ENCODE measurements at places on chromosomes 7 and 10. TPM values are rescaled to one million over a fixed set of nuclear protein-coding genes. Genes with fewer than 3 reads are reported as not detected.

The SRRM3 gene
- 27.1 TPM for total RNA-seq

The COMMD3 gene
- total RNA-seq: 42.3 TPM

The COL1A2 gene
- total RNA-seq: 169 TPM

The ABCC2 gene
- 1.9 TPM for total RNA-seq

DNA sequence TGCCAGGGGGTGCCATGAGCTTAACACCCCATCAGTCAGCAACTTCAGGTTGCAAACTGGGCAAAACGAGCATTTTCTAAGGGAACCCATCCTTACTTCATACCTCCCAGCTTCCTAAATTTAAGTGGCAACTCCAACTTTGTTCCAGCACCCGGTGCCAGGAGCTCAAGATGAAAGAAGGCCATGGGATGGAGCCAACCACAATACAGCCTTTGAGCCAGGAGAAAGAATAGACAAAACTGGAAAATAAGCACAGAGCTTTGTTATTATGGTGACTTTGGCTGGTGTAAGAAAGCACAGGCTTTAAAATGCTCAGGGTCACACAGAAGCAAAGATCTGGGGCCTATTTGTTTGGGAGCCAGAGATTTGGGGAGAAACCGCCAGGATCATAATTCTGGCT lies 388.7 kb upstream of the MGMT start:
- H3K27ac ChIP-seq: no peak overlapping the region
- DNase-seq: no peak
- H3K27me3 ChIP-seq: peaks cover 2% of the 10 kb centered on the region
- no peak overlapping the region for H3K4me3 ChIP-seq
- no peaks in the 10 kb centered on the region for H3K4me1 ChIP-seq

DNA sequence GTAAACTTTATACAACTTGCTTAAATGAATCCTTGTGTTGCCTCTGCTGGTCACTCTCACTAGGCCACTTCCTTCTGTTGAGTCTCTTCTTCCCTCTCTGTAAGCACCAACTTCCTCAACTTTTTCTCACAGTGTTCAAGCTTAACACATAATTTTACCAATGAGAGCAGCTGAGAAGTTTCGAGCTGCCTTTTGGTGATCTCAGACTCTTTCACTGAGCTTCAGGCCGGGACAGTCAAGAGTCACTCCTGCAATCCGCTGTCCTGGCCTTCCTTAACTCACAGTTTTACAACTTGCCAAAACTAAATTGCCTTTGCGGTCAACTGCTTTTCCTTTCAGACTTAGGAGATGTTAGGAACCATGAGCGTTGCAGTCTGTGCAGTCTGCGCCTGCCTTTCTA lies 47.4 kb downstream of the PRPF18 start:
- peaks cover 6% of the 10 kb centered on the region for H3K36me3 ChIP-seq
- H3K4me3 ChIP-seq: no peak overlapping the region
- peak overlapping the region; percentile 72 for H3K27ac ChIP-seq
- DNase-seq: no peak

DNA sequence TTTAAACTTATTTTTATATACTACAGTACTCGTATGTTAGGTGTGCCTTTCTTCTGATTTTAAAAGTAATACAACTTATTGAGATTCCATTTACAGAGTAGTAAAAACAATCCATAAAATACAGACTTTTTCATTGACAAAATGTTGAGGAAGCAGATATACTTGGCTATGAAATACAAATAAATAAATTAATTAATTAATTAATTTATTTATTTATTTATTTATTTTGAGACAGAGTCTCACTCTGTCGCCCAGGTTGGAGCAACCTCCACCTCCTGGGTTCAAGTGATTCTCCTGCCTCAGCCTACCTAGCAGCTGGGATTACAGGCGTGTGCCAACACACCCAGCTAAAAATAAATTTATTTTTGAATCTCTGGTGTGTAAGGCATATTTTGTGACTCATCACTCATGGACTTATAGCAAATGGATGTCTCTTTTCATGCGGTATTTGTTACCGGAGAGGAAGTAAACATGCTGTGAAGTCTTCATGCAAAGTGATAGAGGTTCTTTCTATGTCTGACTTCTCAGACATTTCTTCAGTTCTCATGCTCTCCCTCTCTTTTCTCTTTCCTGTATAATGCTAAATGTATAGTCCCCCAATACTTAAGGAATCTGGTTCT lies 20.2 kb upstream of the SRPK2 start:
- H3K27me3 ChIP-seq: peaks cover 4% of the 10 kb centered on the region
- H3K27ac ChIP-seq: no peak overlapping the region
- DNase-seq: no peak
- no peaks in the 10 kb centered on the region for H3K4me1 ChIP-seq
- H3K4me3 ChIP-seq: no peak overlapping the region

- peaks cover 13% of the 10 kb centered on the region for H3K27me3 ChIP-seq
- peak overlapping the region; percentile 74 for H3K27ac ChIP-seq
- H3K4me3 ChIP-seq: peak overlapping the region; percentile 91
- peaks cover 4% of the 10 kb centered on the region for H3K36me3 ChIP-seq
These were observed 797 bp upstream of the STMP1 start for GRCh38 chr7:135661311-135662122.

GRCh38 chr10:60043561-60044241 lies 137.3 kb upstream of the CCDC6 start:
- H3K4me3 ChIP-seq: no peak overlapping the region
- H3K36me3 ChIP-seq: no peaks in the 10 kb centered on the region
- peaks cover 4% of the 10 kb centered on the region for H3K4me1 ChIP-seq
- no peak overlapping the region for H3K27ac ChIP-seq

DNA sequence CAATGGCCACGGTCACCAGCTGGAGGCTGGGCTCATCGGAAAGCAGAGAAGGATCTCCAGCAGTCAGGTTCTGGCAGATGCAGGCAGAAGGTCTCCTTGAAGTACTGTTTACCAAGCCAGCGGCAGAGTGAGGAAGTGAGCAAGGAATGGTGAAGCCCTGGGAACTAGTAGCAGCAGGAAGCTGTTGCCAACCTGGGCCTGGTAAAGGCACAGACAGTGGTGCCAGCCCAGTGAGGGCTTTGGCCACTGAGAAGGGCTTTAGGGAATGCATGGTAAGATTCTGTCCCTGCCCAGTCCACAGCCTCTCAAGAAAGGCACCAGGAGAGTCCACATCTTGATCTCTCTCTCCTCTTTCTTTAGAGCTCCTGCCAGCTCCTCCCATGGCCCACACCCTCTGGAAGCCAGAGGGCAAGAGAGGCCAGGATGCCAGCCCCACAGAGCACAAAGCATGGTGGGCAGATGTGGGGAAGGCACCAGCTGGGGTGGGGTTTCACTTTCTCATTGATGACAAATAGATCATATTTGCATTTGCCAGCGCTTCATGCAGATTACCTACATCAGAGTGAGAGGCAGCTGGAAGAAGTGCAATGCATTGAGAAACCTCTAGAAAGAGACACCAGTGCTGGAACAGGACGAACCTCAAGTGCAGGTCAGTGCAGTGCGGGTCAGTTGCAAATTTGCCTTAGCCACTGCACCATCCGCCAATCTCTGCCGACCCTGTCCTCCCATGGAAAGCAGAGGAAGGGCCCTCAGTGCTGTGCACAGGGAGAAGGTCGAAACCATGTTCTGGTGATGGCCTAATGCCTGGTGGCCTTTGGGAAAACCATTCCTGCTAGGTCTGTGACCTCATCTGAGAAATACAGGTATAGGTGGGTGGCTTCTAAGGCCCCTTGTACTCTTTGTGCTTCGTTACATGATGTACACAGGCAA lies 667.8 kb upstream of the MKI67 start:
- H3K27me3 ChIP-seq: peaks cover 2% of the 10 kb centered on the region
- DNase-seq: no peak
- no peaks in the 10 kb centered on the region for H3K36me3 ChIP-seq
- no peak overlapping the region for H3K27ac ChIP-seq

DNA sequence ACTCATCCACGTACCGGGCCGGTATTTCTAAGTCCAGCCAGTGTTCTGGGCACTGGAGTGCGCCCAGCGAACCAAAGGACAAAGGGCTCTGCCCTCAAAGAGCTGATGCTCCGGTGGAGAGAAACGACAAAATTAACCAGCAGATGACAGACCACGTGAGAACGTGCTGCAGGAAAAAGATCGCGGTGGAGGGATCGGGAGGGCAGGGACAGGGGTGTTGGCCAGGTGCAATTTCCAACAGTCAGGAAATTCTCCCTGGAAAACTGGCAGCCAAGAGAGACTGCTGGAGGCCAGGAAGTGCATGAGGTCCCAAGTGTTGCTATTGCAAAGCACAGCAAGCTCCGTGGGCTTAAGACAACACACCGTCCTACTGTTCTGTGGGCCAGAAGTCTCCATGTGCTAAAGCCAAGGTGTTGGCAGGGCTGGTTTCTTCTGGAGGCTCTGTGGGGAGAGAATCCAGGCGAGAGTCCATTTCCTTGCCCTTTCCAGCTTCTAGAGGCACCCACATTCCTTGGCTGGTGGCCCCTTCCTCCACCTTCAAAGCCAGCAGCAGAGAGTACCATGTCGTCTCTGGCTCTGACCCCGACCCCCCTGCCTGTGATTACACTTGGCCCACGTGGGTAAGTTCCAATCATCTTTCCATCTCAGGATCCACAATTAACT lies 21.3 kb upstream of the AMZ1 start:
- H3K4me1 ChIP-seq: peaks cover 10% of the 10 kb centered on the region
- no peak overlapping the region for H3K27ac ChIP-seq
- peaks cover 9% of the 10 kb centered on the region for H3K36me3 ChIP-seq
- peaks cover 31% of the 10 kb centered on the region for H3K27me3 ChIP-seq
- no peak overlapping the region for H3K4me3 ChIP-seq
- DNase-seq: no peak

- peaks cover 1% of the 10 kb centered on the region for H3K27me3 ChIP-seq
- no peaks in the 10 kb centered on the region for H3K4me1 ChIP-seq
- no peak overlapping the region for H3K27ac ChIP-seq
- H3K4me3 ChIP-seq: no peak overlapping the region
- DNase-seq: no peak
These were observed 47.4 kb upstream of the NAMPT start for GRCh38 chr7:106332201-106332600.

DNA sequence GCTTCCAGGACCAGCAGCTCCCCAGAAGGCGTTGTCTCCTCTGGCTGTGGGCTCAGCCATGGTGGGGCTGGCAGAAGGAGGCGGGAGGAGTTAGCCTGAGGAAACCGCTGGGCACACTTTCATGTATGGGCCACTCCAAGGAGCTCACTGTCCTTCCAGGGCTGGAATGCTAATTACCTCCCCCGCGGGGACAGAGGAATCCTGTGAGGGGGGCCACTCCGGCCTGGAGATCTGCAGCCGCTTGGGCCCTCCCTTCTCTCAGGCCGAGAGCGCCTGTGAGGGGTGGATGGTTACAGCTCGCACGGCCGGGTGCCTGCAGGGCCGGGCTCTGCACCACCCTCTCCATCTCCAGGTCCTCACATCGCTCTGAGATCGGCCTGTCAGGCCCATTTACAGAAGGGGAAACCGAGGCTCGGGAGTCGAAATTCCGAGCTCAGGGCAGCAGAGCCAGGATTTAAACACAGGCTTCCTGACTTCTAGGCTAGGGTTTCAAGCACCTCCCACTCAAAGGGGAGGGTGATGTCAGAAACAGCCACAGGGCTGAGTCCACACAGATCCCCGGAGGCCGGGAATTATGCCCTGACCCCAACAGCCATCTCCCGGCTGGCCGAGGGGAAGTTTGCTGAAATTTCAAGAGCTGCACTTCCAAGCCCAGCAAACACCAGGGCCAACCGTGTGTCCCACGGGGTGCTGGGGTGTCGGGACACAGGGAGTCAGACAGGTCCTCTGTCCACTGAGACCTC lies 59.1 kb downstream of the PDGFA start:
- no peak for DNase-seq
- H3K27me3 ChIP-seq: peaks cover 3% of the 10 kb centered on the region
- H3K27ac ChIP-seq: no peak overlapping the region
- peaks cover 9% of the 10 kb centered on the region for H3K4me1 ChIP-seq
- H3K36me3 ChIP-seq: no peaks in the 10 kb centered on the region

DNA sequence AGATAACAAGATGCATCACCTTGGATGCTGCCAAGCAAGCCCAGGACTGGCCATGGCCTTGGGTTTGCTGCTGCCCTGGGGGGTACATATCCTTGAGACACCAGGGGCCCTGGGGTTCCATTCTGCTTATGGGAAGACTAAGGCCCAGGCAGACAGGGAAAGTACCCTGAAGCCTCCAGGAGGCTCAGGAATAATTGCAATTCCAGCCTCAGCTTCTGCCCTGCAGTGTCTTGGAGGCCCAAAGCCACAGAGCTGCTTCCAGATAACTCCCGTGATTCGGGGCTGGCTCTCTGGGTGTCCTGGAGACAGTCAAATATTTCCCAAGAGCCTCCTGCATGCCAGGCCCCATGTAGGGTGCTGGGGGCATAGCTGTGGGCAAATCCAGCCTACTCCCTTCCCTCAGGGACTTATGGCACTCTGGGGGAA lies 22.6 kb downstream of the MYL10 start:
- no peak for DNase-seq
- H3K27ac ChIP-seq: no peak overlapping the region
- H3K27me3 ChIP-seq: peaks cover 4% of the 10 kb centered on the region
- H3K4me3 ChIP-seq: no peak overlapping the region

GRCh38 chr10:49653273-49653929 lies 26.1 kb upstream of the C10orf53 start:
- no peak overlapping the region for H3K4me3 ChIP-seq
- DNase-seq: no peak
- H3K27me3 ChIP-seq: peaks cover 8% of the 10 kb centered on the region
- peaks cover 3% of the 10 kb centered on the region for H3K36me3 ChIP-seq

- DNase-seq: peak; percentile 43
- no peaks in the 10 kb centered on the region for H3K27me3 ChIP-seq
- H3K27ac ChIP-seq: no peak overlapping the region
- no peaks in the 10 kb centered on the region for H3K36me3 ChIP-seq
- H3K4me3 ChIP-seq: no peak overlapping the region
- peaks cover 9% of the 10 kb centered on the region for H3K4me1 ChIP-seq
These were observed 86.0 kb downstream of the FANK1 start for GRCh38 chr10:125982260-125982948.

DNA sequence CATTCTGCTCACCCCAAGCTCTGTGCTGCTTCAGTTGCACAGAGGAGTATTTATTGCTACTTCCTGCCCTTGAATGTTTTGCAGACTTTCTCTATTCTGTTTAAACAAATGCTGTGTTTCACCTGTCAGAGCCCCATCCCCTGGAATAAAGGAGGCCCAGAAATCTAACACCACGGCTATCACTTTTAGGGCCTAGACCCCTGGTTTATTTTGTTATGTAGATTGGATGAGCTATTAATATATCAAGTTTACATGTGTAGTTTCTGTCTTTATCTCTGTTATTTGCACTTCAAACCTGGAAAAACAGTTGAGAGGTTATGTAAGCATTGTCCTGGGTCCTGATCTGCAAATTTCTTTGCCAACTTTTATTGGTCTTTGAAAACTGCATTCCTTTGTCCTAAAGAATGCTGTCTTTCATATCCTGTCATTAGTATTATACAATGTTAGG lies 630.1 kb downstream of the PARD3 start:
- no peak overlapping the region for H3K4me3 ChIP-seq
- peaks cover 9% of the 10 kb centered on the region for H3K27me3 ChIP-seq
- H3K27ac ChIP-seq: no peak overlapping the region
- H3K4me1 ChIP-seq: peaks cover 34% of the 10 kb centered on the region
- DNase-seq: no peak
